ENCODE measurements at places on chromosomes 2 and 18.

GRCh38 chr2:215531284-215531683 lies 95.4 kb upstream of the FN1 start:
- no peak for DNase-seq

DNA sequence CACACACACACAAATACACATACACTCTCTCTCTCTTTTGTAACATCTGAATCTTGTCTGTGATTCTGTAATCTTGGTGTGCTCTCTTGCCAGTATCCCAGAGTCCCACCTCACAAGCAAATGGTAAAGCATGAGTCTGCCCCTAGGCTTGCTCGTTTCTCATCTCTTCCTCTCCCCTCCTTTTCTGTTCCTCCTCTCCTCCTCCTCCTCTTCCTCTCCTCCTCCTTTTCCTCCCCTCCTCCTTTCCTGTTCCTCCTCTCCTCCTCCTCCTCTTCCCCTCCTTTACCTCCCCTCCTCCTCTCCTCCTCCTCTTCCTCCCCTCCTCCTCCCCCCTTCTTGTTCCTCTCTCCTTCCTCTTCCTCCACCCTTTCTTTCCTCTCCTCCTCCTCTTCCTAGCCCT lies 59.0 kb downstream of the TNFRSF11A start:
- DNase-seq = no peak

GRCh38 chr2:25938345-25938744 lies 44.0 kb downstream of the KIF3C start:
- no peak for DNase-seq

DNA sequence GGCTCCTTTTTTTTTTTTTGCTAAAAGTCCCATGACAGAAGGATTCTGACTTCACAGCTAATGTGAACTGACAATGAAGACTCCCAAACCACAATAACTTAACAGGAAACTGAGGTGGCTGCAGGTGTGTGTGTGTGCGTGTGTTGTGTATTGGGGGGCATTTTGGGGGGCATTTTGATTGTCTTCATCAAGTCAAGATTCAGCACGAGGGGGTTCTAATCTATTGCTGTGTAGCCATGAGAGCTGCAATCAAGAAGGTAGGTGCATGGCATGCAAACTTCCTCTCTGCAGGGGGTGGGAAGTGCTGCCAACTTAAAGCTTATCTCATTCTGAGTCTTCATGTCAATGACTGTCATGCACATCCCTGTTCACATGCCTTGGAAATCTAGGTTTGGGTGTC lies 25.2 kb downstream of the SPRED2 start:
- no peak for DNase-seq

DNA sequence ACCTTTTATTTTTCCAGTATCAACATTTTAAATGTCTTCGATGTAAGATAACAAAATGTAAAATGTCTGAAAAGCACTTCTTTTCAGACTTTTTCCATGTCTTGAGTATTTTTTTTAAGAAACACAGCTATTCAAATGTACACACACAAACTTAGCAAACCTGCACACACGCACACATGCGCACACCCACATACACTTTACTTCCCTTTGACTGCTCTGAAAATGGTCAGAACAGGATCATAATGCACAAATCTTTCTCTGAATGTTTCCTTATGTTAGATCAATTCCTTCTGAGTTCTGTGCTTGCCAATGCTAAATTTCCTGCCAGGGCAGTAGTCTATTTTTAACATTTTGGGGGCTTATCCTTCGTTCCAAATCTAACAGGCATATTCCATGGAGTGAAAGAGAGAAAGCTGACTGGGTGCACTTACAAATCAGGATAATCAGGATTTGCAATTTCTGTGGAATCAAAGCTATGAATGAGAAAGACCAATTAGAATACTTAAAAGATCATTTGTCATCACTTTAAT lies 136.3 kb downstream of the ZEB2 start:
- no peak for DNase-seq

DNA sequence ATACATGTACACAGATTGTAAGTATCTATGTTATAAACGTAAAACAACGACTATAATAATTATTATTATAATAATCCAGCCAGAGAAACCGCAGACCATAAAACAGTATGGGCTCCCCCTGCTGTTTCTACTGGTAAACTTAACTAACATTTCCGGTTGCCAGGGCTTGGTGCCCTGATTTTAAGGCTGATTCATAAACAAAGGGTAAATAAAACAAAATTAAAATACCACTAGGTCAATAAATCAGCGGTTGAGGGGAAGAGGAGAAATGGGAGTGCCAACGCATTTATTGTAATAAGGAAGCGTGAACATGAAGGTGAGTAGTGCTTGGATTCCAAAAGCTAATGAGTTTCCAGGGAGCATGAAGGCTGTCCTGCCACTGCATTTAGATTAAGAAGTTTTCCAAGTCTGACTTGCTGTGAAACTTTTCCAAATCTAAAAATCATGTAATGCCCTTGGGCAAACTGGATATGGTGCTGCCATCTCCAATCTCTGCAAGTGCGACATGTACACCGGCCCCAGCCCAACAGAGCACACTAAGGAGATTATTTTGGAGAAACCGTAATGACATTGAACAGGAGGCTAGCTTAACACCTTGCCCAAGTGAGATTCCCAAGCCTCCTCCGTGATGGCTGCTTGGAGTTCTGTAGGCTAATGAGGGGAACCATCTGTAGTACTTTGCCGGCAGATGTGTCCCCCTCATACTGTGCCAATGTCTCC lies 50.7 kb upstream of the HNRNPA3 start:
- no peak for DNase-seq

DNA sequence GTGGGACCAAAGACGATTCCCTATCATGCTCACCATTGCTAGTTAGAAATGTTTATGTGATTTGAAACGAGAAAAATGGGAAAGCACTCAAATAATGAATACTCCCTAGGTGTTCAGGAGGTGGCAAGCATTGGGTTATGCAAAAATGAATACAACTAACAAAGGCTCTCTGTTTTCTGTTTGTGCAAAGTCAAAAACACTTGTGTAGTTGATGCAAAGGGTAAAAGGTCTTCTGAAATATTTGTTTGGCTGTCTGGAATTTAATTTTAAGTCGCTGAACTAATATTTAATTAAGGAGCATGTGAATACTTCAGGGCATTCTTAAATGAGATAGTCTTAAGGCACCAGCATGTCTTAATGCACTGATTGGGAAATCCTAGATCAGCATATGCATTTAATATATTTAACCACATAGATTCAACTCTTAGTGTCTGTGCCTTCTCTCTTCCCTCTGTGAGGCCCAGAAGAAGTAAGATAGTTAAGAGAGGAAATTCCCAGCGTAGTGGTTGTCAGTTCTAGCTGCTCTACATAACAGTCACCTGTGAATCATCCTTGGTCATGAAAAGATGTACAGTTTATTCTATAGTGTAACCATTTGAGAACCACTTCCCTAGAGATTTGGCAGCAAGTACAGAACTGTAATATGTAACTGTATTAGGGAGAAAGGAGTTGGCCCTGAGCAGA lies 111.9 kb downstream of the EPC2 start:
- DNase-seq = no peak

DNA sequence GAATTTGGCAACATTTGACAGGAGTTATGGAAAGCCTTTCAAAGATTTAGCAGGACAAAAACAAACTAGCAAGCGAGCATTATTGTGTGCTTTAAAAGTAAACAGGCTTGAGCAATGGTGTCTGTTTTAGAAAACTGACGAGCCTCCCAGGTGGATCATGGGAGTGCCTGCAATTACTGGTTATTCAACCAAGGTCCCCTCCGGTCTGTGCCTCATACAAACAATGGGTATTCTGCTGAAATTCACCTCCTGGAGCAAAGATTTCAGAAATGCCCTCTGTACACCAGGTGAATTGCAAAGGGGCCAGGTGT lies 22.4 kb downstream of the RTP5 start:
- DNase-seq = no peak

DNA sequence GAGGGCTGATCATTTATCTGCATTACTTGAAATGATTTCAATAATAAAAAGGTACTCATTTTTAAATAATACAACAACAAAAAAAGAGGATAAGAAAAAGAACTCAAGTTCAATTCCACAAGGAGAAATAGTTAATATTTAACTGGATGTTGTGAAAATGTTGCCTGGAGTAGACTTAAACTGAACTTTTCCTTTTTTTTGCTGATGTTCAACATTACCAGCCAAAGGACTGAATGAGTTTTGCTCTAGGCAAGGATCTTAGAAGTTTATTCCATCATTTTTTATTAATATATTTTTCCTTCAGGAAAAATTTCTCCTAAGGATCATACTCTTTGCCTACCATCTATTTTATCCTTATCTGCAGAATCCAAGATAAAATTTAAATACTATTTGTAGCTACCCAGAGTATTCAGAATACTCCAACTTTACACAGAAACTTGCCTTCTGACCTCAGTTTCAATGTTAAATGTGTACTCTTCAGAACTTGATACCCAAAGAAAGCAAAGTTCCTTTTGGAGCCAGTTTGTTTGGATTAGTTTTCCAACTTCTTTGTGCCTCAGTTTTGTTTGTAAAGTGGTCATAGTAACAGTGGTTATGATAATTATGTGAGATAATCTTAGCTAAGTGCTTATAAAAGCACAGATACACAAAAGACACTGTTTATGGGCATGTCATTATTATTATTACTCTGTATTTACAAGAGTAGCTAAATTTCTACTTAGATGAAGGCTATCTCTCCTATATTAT lies 12.8 kb downstream of the CKAP2L start:
- DNase-seq = no peak

- DNase-seq = no peak
These were observed 9.1 kb upstream of the GPD2 start for GRCh38 chr2:156427074-156427473.

DNA sequence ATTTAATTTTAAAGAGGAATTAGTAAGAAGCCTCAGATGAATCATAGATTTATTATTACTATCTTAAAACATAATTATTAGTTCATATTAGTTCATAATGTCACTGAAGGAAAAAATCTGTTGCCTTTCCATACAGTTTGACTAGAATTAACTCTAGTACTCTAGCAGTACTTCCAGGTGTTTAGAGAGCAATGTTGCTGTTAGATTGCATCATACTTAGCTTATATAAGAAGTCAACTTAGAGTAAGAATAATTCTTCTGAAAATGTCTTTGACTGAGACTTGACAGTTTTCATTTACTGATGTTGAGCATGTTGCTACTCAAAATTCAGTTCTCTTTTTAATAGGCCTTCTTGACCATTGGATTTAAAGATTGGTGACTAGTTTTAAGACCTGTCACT lies 4.7 kb downstream of the RAB3GAP1 start:
- no peak for DNase-seq

DNA sequence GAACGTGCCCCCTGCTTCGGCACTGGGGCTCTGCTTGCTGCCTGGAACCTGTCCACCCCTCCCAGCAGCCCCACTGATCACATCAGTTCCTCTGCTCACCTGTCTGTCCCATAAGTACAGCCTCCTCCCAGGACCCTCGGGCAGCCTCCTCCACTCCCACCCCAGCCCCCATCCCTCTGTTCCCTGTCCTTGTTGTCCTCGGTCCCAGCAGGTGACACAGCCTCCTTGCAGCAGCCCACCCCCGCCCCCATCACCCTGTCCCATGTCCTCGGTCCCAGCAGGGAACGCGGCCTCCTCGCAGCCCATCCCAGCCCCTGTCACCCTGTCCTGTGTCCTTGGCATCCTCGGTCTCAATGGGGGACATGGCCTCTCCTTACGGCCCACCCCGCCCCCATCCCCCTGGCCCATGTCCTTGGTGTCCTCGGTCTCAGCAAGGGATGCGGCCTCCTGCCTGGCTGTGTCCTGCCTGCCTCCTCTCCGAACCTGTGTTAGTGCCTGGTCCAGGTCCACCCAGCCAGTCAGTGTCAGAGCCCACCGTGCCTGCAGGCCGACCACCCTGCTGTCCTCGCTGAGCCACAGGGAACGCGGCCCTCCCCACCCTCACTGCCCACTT lies 4.3 kb upstream of the OTOS start:
- DNase-seq = no peak

GRCh38 chr2:5253263-5253662 lies 438.9 kb upstream of the SOX11 start:
- no peak for DNase-seq

- no peak for DNase-seq
These were observed 99.0 kb downstream of the MGAT5 start for GRCh38 chr2:134352844-134353243.

DNA sequence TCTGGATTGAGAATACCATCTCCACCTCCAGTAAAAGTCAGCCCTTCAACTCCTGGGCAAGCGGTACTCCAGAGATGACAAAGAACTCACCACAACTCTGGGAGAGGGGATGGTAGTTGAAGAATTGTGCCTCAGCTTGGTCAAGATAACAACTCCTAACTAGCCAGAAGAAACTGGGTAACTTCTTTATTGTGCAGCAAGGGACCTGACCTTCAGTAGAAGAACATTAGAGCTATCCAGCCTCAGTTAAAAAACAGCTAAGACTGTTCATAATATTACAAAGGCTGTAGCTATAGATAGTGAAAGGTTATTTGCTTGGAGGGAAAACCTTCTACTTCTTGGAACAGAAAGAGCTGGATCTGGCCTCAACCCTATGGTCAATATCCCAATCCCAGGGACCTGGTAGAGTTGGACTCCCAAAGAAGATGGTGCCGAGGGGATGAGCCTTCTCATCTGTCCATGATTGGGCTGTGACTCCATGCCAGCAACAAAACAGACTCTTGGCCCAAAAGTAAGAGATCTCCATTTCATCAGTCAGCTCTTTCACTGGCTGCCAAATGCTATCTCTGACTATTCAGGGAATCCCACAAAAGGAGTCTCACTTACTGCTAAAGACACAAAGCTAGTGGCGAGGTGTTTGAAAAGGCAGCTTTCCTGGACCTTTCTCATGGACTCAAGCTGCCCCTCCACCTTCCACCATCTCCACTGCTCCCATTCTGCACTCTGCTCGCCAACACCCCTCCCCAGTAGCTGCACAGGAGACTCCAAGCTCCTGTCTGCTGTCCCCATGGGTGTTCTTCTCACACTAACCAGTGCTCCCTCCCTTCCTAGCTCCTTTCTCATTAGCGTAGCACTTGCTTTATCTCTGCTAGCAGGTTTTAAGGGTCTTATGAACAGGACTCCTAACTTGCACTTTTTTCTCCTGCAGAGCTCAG lies 145.8 kb downstream of the CAPN13 start:
- no peak for DNase-seq

DNA sequence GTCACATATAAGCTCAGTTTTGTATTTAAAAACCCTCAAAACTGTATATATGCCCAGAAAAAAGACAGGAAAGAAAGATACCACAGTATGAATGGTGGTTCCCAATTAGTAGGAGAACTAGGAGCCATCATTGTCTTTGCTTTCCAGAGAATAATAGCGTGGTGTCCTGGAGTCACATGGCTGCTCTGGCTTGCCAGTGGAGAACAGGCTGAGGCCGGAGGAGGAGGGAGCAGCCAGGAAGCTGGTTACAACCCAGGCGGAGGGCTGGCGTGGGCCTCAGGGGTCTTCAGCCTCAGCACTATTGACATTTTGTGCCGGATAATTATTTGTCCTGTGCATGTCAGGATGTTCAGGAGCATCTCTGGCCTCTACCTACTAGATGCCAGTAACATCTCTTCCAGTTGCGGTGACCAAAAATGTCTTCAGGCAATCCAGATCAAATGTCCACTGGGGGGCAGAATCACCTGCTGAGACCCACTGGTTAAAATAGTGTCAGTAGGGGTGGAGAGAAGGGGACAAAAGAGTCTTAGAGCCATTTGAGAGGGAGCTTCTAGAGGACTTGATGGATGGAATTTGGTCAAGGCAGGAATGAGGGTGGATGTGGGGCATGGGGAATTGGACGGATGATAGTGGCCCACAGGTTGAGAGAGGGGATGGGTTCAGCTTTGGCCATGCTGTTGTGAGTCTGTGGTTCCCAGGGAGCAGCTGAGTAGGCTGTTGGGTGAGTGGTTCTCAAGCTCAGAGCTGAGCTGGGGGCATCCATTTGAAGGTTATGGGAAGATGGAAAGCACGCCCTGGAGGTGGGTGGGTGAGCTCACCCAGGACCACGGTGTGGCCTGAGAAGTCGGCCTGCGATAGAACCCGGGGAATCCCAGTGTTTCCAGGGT lies 144.9 kb downstream of the AGAP1 start:
- no peak for DNase-seq

Measured in NCI-H1105 (cell line).